ENCODE measurements at places on chromosomes 3 and 15. TPM values are rescaled to one million over a fixed set of nuclear protein-coding genes. Genes with fewer than 3 reads are reported as not detected.

Gene GRK7
- not detected for total RNA-seq

Gene CCDC39
- total RNA-seq: not detected

GRCh38 chr15:73564255-73564654 is 68.9 kb downstream of the NPTN start:
- peak; percentile 22 for DNase-seq

DNA sequence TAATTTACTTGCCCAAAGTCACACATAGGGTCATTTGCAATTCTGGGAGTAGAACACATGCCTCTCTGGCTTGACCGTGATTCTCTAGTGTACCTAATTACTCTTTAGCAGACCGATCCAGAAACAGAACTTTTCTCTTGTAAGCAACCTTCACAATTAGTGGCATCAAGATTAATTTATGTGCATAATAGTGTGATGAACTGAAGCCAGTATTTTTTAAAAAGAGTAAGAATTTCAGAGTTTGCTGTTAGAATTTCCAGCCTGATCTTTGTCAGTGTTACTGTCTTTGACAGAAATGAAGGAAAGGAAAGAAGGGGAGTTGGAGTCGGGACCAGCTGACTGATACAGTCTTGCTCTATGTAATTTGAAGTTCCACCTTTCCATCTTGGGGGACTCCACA is 137.1 kb downstream of the SPATA16 start:
- DNase-seq: no peak

DNA sequence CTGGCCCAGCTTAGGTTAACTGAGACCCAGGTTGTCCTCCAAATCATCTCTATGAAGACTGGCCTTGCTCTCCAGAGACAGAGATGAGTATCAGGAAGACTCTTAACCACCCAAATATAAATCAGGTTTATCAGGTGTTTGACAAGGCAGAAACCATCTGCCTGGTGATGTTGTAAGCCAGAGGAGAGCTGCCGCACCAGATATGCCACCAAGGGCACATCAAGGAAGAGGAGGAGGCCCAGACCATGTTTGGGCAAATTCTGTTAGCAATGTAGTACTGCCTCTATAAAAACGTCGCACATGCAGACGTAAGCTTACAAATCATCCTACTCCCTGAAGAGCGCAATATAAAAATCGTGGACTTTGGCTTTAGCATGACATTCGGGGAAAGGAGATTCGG is 21.0 kb upstream of the RPL32 start:
- DNase-seq: no peak

DNA sequence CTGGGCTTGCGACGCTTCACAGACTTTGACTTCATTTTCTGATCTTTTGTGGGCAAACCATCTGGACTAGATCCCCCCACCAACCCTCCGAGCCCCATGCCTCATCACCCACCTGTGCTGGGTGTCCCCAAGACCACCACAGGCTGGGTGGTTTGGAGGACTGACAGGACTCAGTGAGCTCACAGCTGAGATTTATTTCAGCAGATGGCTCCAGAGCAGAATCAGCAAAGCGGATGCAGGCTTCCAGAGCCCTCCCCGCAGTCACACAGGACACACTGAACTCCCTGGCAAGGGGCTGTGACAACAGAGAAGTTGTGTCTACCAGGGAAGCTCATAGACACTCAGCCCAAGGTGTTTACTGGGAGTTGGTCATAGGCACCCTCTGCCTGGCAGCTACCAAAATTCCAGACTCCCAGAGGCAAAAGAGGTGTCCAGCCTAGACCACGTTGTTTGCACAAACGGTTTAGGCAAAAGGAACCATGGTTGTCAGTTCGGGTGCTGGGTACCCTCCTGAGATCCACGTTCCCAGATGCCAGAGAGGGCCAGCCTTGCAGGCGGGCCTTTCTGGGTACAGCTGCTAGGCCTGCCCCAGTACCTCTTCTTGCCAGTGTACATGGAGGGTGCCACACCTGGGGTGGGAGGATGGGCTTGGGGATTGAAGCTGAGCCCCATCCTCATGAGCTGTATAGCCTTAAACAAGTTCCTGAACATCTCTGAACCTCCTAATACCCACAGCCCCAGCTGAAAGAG is 170.3 kb downstream of the NSMCE3 start:
- DNase-seq: no peak

Data from pulmonary artery endothelial cell (primary cell).